Liver (tissue), 10 donors: ENCODE measurements at places on chromosomes 6 and 20.

DNA sequence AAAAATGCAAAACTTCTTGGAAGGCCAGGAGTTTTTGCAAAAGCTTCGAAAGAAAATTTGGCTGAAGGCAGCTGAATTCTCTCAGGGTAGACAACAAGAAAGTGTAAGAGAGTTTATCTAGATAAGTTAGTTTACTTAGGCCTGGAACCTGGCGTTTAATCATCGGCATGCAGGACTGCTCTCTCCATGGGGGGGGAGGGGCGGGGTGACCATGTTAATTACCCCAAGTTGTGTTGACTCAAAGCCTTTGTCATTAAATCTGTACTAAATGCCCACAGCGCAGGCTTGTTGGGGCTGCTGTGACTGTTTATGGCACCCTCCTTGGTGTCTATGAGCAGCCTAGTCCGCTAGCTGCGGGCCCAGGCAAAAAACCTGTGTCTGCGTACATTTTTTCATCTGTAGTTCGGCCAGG, 20.1 kb upstream of the ZNF451 start:
- peak; percentile 38 for DNase-seq
- no peaks in the 10 kb centered on the region for H3K4me1 ChIP-seq
- no peaks in the 10 kb centered on the region for H3K27me3 ChIP-seq
- no peaks in the 10 kb centered on the region for H3K36me3 ChIP-seq
- H3K4me3 ChIP-seq: no peak overlapping the region

- H3K4me3 ChIP-seq: no peak overlapping the region
- H3K36me3 ChIP-seq: peaks cover 1% of the 10 kb centered on the region
- no peak overlapping the region for H3K27ac ChIP-seq
- no peak for DNase-seq
- peaks cover 48% of the 10 kb centered on the region for H3K4me1 ChIP-seq
Measured at GRCh38 chr6:17933716-17934115, 53.7 kb downstream of the KIF13A start.

GRCh38 chr6:142013875-142014495, 118.7 kb upstream of the GJE1 start:
- no peaks in the 10 kb centered on the region for H3K36me3 ChIP-seq
- H3K27me3 ChIP-seq: no peaks in the 10 kb centered on the region
- no peaks in the 10 kb centered on the region for H3K4me1 ChIP-seq
- H3K4me3 ChIP-seq: no peak overlapping the region

DNA sequence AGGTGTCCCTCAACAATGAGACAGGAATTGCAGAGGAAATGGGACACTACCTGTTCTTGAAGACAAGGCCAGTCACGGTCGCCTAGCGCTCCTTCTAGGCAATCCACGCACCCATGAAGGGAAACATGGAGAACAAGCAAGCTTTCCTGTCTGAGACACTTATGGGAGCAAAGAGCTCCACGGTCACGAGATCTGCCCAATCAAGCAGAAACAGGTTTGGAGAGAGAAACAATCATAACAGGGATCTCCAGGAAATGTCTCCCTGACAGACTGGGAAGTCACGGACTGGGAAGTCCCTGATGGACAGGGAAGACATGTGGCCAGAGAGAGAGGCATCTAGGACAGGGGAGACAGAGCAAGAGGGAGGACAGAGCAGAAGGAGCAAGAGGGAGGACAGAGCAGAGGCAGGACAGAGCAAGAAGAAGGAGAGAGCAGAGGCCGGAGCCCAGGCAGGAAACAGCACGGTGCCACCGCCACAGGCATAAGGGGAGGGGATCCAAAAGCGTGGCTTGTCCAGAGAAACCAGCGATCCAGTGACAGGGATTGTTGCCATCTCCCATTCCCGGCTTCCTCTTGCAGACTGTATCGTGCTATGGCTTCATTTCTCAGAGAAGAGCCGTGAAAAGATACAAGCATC, 167.8 kb upstream of the ZNF337 start:
- H3K27ac ChIP-seq: no peak overlapping the region
- H3K4me1 ChIP-seq: peaks cover 47% of the 10 kb centered on the region
- no peaks in the 10 kb centered on the region for H3K36me3 ChIP-seq

- H3K4me1 ChIP-seq: no peaks in the 10 kb centered on the region
- H3K36me3 ChIP-seq: no peaks in the 10 kb centered on the region
Measured at GRCh38 chr20:61350500-61351250, 98.6 kb downstream of the CDH4 start.

DNA sequence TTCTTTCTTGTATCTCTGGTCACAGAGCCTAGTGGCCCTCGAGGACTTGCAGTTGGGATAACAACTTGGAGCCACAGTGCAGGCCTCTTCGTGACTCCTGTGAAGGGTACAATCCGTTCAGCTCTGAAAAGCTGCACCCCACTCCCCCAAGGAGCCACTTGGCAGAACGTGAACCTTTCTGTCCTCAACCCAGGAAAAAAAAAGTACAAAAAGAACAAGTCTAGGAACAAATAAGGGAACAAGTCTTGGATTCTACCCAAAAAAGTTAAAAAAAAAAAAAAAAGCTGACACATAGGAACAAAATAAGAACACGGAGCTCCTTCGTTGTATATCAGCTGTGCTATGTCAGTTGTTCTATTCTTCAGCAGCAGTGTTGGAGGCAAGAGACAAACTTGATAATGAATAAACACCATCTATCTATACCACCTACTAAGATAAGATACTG, 77.9 kb upstream of the TULP1 start:
- DNase-seq: no peak
- no peaks in the 10 kb centered on the region for H3K27me3 ChIP-seq
- H3K27ac ChIP-seq: no peak overlapping the region
- no peak overlapping the region for H3K4me3 ChIP-seq
- H3K4me1 ChIP-seq: peaks cover 9% of the 10 kb centered on the region
- peaks cover 19% of the 10 kb centered on the region for H3K36me3 ChIP-seq

DNA sequence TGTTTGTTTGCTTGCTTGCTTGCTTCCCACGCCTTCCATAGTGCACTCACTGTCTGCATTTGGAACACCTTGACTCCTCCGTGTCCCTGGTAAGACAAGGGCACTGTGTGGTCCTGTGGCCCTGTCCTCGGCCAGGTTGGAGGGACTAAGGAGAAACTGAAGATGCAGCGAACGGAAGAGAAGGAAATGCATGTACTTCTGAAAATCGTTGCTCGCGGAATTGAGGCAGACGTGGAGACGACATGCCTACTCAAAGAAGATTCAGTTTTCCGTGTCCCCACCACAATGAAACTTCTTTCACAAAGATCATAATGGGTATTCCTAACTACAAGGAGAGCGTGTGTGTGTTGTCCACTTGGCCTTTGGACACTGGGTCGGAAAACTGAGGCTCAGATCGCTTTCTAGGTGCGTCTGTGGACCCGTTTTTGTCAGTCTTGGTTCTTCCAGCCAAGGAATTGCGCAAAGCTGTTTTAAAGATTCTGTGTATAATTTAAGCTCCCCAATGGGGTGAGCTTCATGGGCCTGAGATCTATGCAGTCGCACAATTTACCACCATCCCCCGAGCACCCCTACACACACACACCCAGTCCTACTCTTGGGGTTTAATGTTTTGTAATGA, 120.4 kb upstream of the ZNF184 start:
- H3K4me1 ChIP-seq: no peaks in the 10 kb centered on the region
- DNase-seq: no peak
- no peak overlapping the region for H3K4me3 ChIP-seq
- no peaks in the 10 kb centered on the region for H3K36me3 ChIP-seq
- no peak overlapping the region for H3K27ac ChIP-seq

DNA sequence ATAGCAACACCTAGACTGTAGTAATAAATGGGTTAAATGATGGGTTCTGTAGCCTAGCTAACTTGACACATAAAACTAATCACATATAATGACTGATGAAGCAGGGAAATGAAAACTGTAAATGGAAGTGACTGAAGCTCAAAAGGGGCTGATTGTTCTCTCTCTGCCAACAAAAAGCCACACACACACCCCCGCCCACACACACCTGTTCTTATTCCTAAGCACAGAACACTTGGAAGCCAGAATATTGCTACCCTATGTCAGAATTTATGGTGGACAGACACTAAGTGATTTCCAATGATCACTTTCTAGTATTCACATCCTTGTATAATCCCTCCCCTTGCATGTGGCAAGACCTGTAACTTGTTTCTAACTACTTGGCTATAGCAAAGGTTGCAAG, 603.5 kb downstream of the UTRN start:
- no peak overlapping the region for H3K27ac ChIP-seq
- no peak for DNase-seq
- H3K4me3 ChIP-seq: no peak overlapping the region
- no peaks in the 10 kb centered on the region for H3K36me3 ChIP-seq

- H3K4me3 ChIP-seq: no peak overlapping the region
- no peak for DNase-seq
- no peaks in the 10 kb centered on the region for H3K27me3 ChIP-seq
- H3K36me3 ChIP-seq: no peaks in the 10 kb centered on the region
Measured at GRCh38 chr6:14226051-14226660, 108.6 kb downstream of the CD83 start.

GRCh38 chr6:110687326-110687725, 127.9 kb downstream of the CDK19 start:
- no peak overlapping the region for H3K4me3 ChIP-seq
- no peaks in the 10 kb centered on the region for H3K36me3 ChIP-seq
- H3K27ac ChIP-seq: no peak overlapping the region
- H3K27me3 ChIP-seq: no peaks in the 10 kb centered on the region

DNA sequence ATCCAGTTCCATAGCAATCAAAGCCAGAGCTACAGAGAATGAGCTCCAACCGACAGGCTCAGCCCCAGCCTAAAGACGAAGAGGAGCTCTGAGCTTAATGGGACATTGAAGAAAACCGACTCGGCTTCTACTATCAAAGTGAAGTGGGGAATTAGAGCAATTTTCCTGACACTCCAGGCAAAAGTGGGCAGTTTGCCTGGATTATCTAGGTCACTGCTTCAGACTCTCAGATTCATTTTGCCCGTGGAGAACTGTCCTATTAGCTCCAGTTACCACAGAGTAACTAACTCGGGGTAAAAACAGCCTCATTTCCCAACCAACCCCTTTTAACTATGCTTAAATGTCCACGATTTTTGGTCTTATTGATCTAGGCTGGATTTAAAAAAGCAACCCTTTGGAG, 592.1 kb upstream of the NRSN1 start:
- H3K27ac ChIP-seq: no peak overlapping the region
- H3K36me3 ChIP-seq: no peaks in the 10 kb centered on the region
- H3K27me3 ChIP-seq: no peaks in the 10 kb centered on the region
- DNase-seq: no peak

DNA sequence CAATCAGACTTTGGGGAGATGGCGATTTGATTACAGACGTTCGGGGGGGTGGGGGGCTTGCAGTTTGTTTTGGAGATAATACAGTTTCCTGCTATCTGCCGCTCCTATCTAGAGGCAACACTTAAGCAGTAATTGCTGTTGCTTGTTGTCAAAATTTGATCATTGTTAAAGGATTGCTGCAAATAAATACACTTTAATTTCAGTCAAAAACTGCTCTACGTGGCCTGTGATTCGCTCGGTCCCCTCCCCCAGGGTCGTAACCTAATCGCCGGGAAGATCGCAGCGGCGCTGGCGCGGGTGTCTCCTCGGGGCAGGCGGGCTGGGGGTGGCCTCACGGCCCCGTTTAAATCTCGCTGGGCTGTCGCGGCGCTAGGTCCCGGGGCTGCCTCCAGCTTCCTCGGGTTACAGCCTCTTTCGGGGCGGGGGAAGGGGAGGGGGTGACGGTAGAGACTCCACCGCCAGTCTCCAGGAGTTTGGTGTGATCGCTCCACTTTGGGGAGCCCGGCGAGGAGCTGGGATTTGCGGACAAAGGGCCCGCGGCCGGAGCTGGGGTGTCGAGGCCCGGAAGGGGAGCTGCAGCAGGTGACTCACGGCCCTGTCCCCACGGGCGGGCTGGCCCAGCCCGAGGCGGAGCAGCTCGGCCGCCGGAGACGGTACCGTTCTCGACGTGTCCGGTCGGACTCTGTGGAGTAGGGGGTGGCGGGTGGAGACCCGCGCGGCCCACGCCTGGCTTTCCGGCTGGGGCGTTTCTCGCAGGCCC, 4.2 kb downstream of the FOXC1 start:
- no peak for DNase-seq
- peaks cover 30% of the 10 kb centered on the region for H3K27me3 ChIP-seq
- H3K27ac ChIP-seq: no peak overlapping the region
- peaks cover 25% of the 10 kb centered on the region for H3K4me1 ChIP-seq

GRCh38 chr20:1838556-1839279, 56.5 kb upstream of the SIRPA start:
- no peaks in the 10 kb centered on the region for H3K4me1 ChIP-seq
- H3K36me3 ChIP-seq: no peaks in the 10 kb centered on the region
- DNase-seq: no peak
- no peak overlapping the region for H3K4me3 ChIP-seq
- no peak overlapping the region for H3K27ac ChIP-seq

DNA sequence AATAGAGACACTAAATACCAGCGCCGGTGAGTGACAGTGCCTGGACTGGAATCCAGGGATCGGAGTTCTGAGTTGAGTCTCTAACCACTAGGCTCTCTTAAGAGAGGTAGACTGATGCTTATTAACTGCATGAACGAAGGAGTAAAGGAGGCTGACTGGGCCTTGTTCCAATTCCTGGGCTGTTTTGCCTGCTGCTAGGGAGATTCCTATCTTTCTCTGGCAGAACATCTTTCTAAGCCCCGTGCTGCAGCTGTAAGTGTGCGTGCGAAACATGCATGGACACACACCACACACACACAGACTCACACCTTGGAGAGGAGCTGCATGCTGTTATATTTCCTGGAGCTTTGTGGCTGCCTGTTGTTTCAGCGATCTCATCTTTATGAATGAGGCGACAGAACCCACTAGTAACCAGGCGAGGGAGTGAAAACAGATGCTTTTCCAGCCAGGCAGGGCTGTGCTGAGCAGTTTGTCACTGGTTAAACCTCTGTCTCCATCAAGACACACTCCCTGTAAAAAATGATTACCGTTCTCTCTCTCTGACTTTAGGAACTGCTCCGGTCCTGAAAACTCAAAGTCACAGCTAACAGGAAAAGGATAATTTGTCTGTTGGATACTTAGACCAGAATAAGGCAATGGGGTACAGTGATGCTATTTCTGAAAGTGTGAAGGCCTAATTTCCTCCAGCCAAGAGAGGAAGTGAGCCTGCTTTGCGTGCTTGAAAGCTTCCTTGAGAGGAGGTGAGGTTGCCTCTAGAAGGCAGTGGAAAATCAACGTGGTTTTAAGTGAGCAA, 157.4 kb upstream of the ZNF217 start:
- H3K4me1 ChIP-seq: no peaks in the 10 kb centered on the region
- no peaks in the 10 kb centered on the region for H3K36me3 ChIP-seq
- H3K4me3 ChIP-seq: no peak overlapping the region
- no peak overlapping the region for H3K27ac ChIP-seq
- no peaks in the 10 kb centered on the region for H3K27me3 ChIP-seq
